Activated CD4-positive, alpha-beta memory T cell treated with anti-CD3 and anti-CD28 coated beads for 36 hours (primary cell): ENCODE measurements at places on chromosomes 1 and 21. TPM values are rescaled to one million over a fixed set of nuclear protein-coding genes. Genes with fewer than 3 reads are reported as not detected.

Gene HAPLN2
- 0.21 TPM for total RNA-seq

Gene KCNE2
- not detected for total RNA-seq

Gene RAB3B
- 0.17 TPM for total RNA-seq

Gene NECTIN4
- total RNA-seq, result 0.05 TPM

Gene GOLT1A
- not detected for total RNA-seq

Gene PTPRF
- 2.4 TPM for total RNA-seq

Gene GJA8
- not detected for total RNA-seq

Gene MAN1A2
- 18.3 TPM for total RNA-seq

Gene PADI4
- 0.12 TPM for total RNA-seq

Gene ZNF436
- 4.6 TPM for total RNA-seq

Gene UTS2
- total RNA-seq, result not detected

Gene KRTAP12-2
- total RNA-seq, result not detected

Gene ADORA1
- total RNA-seq, result not detected

Gene TMEM63A
- 59.1 TPM for total RNA-seq

Gene PALMD
- not detected for total RNA-seq

Gene DENND2C
- total RNA-seq, result 0.93 TPM

Gene SCYL3
- 11.1 TPM for total RNA-seq

Gene CFAP141
- not detected for total RNA-seq

Gene FMN2
- total RNA-seq, result not detected

Gene OR2L13
- not detected for total RNA-seq

Gene TTC22
- 4.6 TPM for total RNA-seq

Gene REN
- not detected for total RNA-seq

Gene KRTAP19-3
- total RNA-seq, result not detected
